ENCODE measurements at places on chromosomes 5 and 9.

DNA sequence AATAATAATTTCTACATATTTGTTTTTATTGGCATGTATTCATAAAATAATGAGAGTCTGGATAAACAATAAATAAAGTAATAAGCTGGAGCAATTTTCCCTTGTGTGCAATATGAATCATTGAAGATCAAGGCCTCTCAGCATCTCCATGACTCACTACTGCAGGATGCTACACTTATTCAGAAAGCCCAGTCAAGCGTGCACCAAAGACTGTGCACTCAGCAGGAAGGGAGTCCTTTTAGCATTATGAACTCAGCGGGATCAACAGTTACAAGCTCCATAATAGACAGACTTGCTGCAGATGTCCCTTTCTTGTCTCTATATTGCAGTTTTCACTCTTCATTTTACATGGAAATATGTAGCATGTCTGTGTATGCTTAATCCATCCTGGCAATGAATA, 485.3 kb downstream of the CDH9 start:
- no peak for DNase-seq

- DNase-seq, result no peak
Observed at GRCh38 chr9:98101416-98101815, 17.6 kb downstream of the TRIM14 start.

GRCh38 chr5:61619777-61620518, 287.9 kb downstream of the ZSWIM6 start:
- no peak for DNase-seq

DNA sequence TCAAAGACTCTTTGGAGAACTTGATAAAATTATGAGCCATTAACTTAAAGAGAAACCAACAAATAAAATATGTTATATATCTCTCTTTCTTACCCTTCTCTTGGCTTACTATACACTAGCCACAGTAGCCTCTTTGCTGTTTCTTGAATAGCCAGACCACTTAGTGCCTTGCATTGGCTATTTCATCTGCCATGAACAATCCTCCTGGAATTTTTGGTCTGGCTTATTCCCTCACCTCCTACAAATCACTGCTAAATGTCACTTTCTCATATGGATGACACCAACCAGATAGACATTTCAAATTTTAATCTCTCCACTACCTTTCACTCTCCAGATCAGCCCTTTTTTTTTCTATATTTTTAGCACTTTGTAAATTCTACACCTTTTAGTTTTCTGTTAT, 1581.7 kb downstream of the EFNA5 start:
- DNase-seq, result no peak

DNA sequence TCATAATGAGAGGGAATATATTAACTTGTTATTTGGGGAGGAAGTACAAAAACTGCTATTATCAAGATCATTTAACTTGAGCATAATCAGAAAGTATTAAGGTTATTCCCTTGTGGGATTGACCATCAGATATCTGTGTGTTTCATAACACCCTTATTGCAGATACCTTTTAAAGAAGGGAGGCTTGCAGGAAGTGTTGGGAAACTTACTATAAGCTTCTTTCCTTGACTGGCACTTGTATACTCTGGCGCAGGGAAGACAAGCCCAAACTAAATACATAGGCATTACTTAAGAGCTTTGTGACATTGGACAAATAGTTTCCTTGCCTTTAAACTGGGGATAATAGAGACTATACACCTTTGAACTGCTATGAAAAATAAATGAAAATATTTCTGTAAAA, 50.9 kb downstream of the PIK3R1 start:
- DNase-seq, result no peak

GRCh38 chr9:121268598-121268850, 562 bp downstream of the GSN start:
- no peak for DNase-seq

DNA sequence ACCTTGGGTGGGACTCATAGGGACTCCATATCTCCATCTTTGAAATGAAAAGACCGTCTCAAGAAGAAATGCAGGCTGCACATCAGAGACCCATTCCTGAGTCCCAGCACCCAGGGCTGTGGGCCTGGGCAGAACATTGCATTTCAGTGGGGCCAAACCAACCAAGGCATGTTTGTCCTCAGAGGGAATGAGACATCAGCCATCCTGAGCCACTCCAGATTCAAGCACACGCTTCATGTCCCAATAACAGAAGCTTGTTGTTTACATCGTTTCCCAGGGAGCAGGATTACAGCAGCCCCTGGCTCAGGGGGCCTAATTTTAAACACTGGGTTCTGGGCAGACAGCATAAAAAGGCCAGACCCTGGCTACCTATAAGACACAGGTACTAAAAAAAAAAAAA, 24.3 kb downstream of the DUSP1 start:
- no peak for DNase-seq

DNA sequence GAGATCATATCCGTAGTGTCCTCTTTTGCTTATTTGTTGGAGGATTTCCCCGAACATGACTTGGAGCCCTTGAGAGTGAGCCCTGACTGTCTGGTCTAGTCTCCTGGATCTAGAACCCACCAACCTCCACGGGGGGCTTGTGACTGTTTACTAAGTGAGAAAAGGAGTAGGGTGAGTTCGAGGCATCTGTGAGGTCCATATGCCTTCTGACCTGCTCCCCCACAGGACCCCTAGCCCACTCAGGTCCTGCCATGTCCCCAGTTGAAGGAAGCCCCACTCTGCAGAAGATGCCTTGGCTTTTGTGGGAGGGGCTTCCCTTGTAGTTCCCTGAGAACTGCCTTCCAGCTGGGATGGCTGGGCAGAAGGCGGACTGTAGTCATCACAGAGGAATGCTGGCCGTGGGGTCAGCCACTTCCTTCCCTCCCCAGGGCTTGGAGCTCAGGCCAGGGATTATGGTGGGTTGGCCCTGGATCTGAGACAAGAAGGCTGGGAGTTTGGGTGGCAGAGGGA, 7.0 kb upstream of the IRF1 start:
- no peak for DNase-seq

GRCh38 chr5:142201471-142201887, 92.9 kb downstream of the NDFIP1 start:
- no peak for DNase-seq

DNA sequence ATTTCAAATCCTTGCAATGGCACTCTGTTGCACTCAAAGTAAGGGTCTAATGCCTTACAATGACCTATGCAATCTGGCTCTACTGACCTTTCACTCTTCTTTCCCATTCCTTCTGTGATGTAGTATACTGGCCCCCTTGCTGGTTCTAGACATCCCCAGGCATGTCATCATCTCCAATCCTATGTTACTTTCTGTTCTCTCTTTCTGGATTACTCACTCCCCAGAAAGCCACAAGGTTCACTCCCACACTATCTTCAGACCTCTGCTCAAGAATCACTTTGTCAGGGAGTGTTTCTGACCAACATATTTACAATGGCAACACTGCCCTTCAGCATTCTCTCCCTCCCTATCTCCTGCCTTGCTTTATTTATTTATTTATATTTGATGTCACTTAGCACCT, 802.2 kb upstream of the WWC1 start:
- DNase-seq, result no peak

- DNase-seq, result no peak
Observed at GRCh38 chr5:34789021-34789531, 49.9 kb upstream of the TTC23L start.

DNA sequence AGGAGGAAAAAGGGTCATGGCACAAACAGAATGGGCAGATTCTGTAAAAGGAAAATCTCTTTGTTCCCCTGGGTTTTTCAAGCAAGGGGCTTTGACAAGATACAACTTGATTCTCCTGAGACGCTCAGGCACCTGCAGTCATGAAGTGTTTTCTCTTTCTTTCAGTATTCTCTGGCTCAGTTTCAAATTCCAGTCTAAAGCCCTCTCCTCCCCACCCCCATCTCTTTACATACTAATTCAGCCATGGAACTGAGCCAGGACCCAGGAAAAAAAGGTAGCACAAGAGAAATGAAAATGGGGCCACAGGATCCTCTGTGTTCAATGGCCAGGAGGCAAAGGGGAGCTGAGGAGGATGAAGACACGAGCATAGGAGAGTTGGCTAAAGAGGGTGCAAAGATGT, 408.4 kb downstream of the SPOCK1 start:
- DNase-seq, result no peak

GRCh38 chr9:28909526-28909925, 1336.2 kb upstream of the C9orf72 start:
- DNase-seq, result no peak

DNA sequence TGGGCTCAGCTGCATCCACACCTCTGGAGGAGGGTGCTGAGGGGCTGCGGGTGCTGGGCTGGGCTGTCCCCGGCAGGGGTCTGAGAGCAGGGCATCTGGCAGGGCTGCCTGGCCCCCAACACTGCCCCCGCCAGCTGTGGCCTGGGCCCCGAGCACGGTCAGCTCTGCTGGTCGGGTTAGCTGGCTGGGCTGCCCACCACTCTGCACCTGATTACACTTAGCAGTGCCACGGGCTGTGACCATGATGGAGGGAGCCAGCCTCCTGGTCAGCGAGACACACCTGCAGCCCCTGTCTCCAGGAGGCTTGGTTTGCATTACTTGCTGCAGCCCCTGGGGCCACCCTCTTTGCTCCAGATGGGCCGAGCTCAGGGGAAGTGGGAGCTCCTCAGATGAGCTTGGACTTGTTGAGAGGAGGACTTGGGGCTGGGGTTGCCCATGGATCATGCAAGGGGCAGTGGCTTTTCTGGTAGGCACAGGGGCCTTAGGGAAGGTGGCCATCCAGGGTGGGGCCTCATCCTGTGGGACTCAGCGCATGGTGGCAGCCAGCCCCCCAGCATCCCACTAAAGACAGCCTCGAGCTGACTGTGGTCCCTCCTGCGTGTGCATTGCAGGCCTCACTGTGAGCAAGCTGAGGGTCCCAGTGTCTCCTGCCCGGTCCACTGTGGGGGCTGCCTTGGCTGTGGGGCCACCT, 132.0 kb upstream of the FAM120A start:
- DNase-seq, result no peak

GRCh38 chr9:134162926-134163370, 1.4 kb downstream of the RNU6ATAC start:
- DNase-seq, result no peak

GRCh38 chr5:93246090-93246855, 334.7 kb downstream of the NR2F1-AS1 start:
- DNase-seq, result no peak

DNA sequence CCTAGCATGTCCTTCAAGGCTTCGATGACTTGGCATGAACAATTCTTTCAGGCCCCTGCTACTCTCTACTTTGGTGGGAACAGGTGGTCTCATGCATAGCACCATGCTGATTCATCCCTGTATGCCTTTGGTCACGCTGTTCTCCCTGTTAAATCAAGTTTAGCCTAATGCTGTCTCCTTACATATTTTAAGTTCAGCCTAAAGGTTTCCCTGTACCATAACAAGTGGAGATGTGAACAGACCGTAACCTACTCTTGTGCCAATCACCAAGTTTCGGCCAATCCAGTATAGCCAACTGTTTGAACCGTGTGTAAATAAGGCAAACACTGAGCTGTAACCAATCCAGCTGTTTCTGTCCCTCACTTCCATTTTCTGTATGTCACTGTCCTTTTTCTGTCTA, 8.0 kb downstream of the GAS1 start:
- no peak for DNase-seq

DNA sequence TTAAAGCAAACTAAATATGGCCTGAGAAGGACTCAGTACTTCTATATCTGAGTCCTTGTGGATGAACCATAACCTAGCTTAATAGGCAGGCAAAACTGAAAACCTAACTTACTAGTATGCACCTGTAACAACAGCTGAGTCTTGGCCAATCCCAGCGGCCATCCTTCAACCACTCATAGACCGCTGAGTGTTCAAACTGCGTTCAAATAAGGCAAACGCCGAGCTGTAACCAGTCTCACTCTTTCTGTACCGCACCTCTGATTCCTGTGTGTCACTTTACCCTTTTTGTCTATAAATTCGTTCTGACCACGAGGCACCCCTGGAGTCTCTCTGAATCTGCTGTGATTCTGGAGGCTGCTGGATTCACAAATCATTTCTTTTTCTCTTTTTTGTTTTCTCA, 170.5 kb downstream of the COL23A1 start:
- no peak for DNase-seq

DNA sequence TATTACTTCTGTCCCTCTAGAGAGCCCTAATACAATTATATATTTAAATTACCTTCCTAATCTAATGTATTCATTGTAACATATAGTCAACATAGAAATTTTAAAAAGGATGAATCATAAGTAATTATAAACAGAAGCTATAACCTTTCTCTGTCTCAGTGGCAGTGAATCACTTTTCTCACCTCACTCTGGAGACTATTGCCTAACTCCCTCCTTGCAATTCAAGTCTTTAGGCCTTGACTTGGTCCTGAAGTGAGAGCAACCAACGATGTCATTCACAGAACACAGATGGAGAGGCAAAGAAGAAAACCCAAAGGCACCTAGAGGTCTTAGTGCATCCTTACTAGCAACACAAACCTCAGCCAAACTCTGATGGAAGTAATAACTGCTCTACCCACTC, 133.3 kb upstream of the DPYSL3 start:
- no peak for DNase-seq

- DNase-seq, result no peak
Observed at GRCh38 chr9:91163773-91164471, 197.8 kb downstream of the AUH start.

DNA sequence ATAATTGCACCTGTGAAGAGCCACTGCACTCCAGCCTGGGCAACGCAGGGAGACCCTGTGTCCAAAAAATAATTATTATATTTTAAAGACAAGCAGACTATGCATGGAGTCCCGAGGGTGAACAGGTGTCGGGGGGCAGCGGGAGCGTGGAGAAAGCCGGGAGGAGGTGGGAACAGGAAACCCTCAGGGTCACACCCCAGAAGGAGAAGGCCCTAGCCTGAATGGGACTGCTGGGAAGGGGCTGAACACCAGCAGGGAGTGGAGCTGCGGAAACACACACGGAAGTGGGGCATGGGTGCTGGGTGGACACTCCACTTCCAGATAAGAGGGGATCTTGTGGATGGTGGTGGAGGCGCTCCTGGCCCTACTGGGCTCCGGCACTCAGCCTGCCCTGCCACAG, 12.8 kb downstream of the SURF6 start:
- DNase-seq, result no peak

DNA sequence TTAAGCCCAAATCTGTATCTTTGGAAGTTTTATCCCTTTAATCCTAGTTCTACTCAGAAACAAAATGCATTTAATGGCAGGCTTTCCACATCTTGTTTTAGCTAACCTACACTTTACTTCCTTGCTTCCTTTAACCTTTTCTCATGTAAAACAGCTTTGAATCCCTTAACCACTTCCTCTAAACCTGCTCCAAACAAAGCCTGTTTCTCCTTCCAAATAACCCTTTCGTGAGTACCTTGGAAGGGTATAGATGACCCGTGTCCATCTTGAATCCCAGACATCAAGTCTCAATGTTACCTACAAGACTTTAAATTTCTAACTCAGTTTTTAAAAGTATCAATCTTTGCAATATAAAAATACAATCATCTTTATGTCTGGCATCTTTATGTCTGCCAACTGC, 78.4 kb downstream of the DROSHA start:
- no peak for DNase-seq
